ENCODE measurements at places on chromosomes 4 and X.

DNA sequence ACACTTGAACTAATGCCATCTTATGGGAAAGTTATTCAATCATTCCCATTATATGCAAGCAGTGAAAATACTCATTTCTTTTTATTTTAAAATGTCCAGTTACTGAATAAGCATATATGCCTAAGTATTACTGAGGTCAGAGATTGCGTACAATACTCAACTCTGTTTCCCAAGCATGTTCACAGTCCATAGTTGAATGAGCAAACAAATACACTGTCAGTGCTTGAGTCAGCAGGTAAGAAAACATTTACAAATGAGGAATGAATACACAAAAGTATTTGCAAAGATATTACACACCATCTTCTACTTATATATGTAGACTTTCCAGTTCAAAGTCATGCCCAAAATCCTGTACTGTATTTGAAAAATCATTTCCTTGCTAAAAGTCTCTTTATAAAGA is 74.1 kb downstream of the TSPAN5 start:
- no peak for DNase-seq

- DNase-seq: no peak
Observed at GRCh38 chr4:187307131-187307530, 583.5 kb upstream of the FAT1 start.

DNA sequence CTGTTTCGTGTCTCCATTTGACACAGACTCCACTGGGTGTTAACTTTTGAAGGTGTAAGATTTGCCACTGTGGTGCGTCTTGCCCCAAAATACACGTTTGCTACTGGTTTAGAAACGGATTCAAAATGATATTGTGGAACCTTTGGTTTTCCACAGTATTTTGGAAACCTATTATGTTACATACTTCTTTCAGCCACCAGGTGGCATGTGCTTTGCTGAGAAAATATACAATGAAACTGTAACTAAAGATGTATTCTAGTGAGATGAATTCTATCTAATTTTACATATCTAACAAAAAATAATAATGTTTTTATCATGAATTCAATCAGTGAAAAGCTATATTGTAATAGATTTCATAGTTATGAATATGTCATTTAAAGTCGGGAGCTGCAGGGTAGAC is 28.4 kb upstream of the SLITRK4 start:
- no peak for DNase-seq

- no peak for DNase-seq
Observed at GRCh38 chr4:111405989-111406388, 739.3 kb upstream of the FAM241A start.

- DNase-seq: peak; percentile 19
Observed at GRCh38 chrX:110167952-110168451, 149.9 kb downstream of the AMMECR1 start.

- no peak for DNase-seq
Observed at GRCh38 chr4:111399623-111400022, 745.6 kb upstream of the FAM241A start.

DNA sequence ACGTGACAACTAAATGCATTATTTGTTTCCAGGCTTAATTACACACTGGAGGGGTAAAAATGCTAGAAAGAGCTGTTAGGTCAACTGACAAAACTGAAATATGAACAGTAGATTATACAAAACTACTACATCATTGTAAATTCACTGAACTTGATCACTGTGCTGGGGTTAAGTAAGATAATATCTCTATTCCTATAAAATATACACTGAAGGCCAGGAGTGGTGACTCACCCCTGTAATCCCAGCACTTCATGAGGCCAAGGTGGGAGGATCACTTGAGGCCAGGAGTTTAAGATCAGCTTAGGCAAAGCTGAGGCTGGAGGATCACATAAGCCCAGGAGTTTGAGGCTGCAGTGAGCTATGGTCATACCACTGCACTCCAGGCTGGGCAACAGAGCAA is 31.8 kb upstream of the NKX6-1 start:
- no peak for DNase-seq

GRCh38 chr4:167492007-167492406 is 257.7 kb upstream of the SPOCK3 start:
- DNase-seq: no peak

DNA sequence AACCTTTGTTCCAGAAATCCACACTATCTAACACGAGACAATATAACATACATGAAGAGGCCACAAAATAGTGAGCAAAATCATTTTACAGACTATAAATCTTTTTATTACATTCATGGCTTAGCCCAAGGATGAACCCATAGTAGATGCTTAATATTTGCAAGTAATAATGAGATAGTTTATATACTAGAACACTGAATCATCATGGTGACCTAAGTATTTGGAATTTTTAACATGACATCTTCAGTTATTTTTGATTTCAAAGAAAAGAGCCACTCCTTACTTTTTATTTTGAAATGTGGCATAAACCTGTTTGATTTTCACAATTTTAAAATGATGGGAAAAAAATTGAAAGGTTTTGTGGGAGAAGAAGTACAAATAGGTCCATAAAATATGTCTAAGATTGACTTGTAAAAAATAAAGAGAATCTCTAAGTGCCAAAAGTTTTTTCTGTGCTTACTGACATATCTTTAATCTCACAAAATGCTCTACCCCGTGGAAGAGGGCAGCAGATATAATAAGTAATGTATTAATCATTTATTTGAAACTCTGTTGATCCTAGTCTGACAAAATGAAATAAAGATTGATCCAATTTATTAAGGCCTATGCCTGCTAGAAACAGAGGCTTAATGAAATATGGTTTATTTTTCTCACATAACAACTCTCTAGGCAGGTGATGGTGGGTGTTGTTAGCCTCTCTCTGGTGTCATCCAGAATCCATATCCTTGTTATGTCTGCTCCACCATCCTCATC is 224.5 kb upstream of the CENPE start:
- DNase-seq: no peak

DNA sequence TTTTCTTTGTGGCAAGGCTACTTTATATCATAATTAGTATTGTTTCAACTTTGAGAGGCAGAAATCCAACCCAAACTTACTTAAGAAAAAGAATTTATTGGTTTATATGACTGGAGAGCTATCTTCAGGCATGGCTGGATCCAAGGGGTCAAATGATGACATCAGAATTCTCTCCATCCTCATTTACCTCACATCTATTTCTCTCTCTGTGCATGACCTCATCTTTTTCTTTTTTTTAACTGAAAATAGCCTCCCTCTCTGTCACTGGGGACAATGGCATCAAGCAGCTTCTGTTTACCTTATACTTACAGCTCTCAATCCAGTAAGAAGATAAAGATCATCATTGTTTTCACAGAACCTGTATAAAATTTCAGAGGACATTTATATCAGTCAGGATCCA is 12.0 kb upstream of the EXOC1L start:
- DNase-seq: no peak

DNA sequence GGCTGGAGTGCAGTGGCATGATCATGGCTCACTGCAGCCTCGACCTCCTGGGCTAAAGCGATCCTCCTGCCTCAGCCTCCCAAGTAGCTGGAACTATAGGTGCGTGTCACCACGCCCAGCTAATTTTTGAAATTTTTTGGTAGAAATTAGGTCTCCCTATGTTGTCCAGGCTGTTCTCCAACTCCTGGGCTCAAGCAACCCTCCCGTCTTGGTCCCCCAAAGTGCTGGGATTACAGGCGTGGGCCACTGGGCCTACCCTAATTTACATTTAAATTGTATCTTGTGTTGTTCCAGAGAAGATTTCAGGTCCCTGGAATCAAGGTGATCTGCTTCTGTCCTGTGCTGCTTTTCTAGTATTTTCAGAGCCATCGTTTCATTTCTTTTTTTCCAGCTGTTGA is 1.2 kb upstream of the LRPAP1 start:
- no peak for DNase-seq

DNA sequence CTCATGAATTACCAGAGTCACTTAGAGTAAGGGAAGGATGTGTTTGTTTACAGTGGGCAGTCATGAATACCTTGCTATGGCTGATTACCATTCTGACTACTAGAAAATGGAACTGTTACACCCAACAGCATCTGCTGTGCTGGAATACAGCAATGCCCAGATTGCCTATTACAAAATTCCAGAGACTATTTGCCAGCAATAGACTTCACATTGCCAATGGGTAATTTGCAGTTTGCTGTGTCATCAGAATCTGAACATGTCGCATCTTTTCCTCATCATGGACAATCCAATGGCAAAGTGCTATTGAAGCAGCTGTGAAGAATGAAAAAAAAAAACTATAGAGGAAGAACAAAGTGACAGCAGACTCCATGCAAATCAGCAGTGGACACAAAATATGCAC is 356.6 kb downstream of the CXXC4 start:
- no peak for DNase-seq

- DNase-seq: no peak
Observed at GRCh38 chr4:136800248-136800647, 732.0 kb downstream of the PCDH18 start.

GRCh38 chr4:2168469-2169319 is 73.2 kb downstream of the HAUS3 start:
- DNase-seq: no peak

DNA sequence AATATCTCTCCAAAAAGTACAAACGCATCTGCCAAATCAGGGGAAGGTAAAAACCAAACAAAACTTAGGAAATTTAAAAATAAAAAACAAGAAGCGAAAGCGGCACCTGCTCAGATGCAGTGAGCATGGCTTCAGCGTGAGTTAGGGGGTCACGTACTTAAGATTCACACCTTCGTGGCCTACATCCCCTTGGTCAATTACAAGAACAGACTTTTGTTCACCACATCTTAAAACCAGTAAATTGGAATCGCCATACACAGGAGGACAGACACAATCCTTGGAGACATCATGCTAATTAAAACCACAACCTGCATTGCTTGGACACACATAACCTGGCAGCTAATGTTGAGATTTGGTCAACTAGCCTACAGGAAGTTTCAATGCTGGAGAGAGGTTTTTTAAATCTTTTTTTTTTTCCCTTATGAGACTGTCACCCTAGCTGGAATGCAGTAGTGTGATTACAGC is 12.5 kb upstream of the SEL1L3 start:
- no peak for DNase-seq

DNA sequence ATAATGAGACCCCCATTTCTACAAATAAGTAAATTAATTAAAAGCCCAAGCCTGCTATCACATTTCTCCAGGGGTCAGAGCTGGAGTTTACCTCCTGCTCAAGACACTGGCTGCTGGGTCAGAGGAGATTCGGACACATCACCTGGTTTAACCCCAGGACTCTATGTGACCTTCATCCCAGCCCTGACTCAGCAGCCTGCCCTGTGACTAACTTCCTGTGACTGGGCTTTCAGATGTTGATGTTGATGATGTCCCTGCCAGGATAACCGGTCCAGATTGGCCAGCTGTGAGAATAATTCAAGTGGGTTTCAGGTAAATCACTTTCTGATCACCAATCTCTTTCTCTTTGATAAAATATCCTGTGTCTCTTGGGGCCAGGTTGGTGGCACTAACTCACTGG is 102.4 kb upstream of the MAML3 start:
- no peak for DNase-seq

DNA sequence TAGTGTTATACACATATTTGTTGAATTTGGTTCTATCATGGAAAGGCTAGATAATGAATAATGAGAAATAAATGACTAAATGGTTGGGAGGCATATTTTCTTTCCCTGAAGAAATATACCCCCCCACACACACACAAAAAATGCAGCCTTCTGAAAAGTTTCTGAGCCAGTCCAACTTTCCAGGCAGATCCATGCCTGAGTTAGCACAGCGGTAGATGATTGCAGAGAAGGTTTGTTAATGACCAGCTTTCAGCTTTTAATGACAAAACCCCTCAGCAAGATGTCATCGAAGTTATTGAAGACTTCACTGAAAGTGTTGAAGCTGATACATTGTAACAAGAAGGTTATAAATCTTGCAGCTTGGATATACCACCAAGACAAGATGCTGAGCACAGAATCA is 61.4 kb downstream of the GBA3 start:
- DNase-seq: no peak

DNA sequence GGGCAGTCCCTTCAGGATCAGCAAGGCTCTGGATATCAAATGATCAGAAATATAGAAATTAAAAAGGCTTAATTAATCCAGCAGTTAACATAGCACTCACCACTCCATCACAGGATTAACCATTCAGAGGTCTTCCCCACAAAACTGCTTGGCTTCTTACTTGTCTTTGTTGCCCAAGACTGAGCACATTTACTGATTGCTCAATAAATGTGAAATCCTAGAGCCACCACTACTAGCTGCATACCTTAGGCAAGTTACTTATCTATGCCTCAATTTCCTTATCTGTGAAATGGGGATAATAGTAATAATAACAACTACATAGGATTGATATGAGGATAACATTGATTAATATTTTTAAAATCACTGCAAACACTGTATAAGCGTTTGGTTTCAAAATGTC is 124.2 kb downstream of the ARHGAP6 start:
- DNase-seq: no peak

DNA sequence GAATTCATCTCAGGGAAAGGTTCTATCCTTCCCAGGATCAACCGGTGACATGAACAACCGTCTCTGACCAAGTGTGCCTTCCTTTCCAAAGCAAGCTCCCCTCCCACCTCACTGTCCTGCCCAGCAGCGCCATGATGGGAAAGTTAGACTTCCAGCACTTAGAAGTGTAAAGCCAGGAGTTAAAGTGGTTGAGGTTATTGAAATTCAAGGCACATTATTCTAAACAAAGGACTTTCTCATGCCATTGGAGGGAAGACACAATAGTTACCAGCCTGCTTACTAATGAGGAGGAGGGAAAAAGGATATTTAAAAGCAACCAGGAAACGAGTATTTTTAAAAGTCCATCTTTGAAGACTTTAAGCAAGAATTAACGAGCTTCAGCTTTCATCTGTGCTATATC is 96.8 kb downstream of the NSUN7 start:
- DNase-seq: no peak

DNA sequence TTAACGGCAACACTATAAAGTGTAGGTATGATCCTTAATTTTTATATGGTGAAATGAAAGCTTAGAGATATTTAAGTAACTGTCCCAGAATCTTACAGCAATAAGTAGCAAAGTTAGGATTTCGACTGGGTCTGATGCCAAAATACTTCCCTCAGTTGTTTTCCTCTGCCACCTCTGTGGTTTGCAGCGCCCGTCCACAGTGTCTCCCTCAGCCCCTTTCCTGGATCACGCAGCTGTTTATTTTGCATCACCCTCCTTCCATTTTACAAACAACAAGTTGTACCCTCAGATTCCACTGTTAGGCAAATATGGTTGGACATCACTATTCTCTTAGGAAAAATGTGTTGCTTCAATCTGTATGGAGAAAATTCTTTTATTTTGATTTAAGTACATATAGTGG is 56.1 kb downstream of the RAPGEF2 start:
- DNase-seq: no peak

- no peak for DNase-seq
Observed at GRCh38 chrX:78118628-78119027, 14.6 kb downstream of the PGK1 start.

DNA sequence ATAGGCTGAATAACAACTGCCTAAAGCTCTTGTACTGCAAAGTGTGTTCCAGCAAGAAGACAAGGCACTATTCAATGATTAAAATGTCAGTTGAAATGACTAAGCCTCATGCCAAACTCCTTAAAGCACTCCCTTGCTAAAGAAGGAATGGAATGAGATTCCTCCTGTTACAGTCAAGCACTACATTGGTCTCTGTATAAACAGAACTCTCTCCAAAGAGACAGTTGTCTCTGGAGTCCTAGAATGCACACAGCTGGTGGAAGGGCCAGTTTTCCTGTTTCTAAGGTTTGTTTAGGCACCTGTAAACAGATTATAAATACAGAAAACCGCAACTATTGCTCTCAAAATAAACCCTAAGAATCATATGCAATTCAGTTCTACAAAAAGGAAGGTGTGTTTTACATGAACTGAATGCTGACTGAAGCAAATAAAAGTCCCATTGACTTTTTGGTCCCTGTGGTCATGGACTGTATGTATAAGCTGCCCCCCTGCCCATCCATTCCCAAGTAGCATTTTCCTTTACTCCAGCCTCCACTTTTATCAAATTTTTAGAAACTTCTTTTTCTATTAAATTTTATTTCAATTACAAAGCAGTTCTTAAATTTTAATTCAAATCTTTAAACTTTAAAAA is 47.0 kb downstream of the FAT1 start:
- DNase-seq: no peak
